Activated CD4-positive, alpha-beta memory T cell treated with anti-CD3 and anti-CD28 coated beads, Interleukin-2, amount 10 ng/mL, durations not matched to agents 7 days and 5 days (primary cell): ENCODE measurements at places on chromosomes 5 and 9.

- no peak for DNase-seq
Observed at GRCh38 chr5:158609333-158610050, 490.2 kb downstream of the EBF1 start.

GRCh38 chr9:2191609-2191972 is 176.4 kb downstream of the SMARCA2 start:
- DNase-seq, result no peak

DNA sequence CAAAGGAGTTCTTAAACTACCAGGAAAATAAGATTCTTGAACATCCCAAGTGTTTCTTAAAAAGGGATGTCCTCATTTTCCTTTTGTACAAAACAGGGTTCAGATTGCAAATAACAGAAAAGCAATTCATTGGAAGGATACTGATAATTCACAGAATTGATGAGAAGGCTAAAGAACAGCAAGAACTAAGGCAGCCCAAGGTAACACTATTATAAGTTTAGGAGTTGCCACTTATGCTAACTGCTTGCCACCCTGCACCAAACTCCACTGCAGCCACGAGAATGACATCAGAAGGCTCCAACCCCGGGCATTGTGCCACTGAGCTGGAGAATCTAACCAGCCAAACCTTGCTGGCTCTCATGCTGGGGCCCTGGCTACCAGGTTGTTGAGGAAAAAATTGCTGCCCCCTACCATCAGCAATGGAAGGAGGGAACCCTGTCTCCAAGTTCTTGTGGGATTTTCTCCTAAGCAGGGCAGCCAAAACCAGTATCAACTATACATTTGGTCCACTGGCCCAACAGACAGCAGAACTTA is 123.4 kb downstream of the ARL15 start:
- DNase-seq, result no peak

DNA sequence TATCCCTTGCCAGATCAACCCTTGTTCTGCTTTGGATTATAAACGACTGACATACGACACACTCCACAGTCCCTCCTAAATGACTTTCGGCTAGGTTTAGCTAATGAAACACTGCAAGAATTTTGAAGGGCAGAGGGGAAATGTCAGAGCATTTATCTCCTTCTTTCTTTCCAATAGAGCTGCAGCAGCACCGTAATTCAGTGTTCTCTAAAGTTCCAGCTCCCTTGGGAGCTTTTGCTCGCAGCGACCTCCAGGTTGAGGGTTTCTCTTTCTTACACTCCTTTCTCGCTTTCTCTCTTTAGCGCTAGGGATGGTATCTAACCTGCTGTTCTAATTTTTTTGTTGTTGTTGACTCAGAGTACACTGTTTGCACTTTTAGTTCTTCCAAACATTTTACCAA is 467.1 kb upstream of the ST8SIA4 start:
- no peak for DNase-seq

- DNase-seq, result no peak
Observed at GRCh38 chr9:71791875-71792274, 23.6 kb upstream of the CEMIP2 start.

DNA sequence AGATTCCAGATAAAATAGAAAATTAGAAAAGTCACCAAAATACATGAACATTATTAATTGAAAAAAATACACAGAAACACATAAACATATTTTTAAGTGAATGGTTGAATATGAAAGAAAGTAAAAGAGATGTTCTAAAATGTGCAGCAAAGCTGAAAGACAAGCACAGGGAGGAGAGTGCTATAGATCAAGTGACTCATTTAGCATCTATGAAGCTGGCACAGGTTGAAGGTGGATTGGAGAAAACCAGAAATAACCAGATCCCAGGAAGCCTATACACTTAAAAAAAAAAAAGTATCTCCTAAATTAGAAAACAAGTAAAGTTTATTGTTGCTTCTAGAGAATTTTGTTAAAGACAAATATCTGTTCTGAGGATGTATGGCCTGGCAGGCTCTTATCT is 338.9 kb downstream of the CDH12 start:
- DNase-seq, result no peak

- DNase-seq, result no peak
Observed at GRCh38 chr9:92983984-92984589, 36.8 kb downstream of the FGD3 start.

DNA sequence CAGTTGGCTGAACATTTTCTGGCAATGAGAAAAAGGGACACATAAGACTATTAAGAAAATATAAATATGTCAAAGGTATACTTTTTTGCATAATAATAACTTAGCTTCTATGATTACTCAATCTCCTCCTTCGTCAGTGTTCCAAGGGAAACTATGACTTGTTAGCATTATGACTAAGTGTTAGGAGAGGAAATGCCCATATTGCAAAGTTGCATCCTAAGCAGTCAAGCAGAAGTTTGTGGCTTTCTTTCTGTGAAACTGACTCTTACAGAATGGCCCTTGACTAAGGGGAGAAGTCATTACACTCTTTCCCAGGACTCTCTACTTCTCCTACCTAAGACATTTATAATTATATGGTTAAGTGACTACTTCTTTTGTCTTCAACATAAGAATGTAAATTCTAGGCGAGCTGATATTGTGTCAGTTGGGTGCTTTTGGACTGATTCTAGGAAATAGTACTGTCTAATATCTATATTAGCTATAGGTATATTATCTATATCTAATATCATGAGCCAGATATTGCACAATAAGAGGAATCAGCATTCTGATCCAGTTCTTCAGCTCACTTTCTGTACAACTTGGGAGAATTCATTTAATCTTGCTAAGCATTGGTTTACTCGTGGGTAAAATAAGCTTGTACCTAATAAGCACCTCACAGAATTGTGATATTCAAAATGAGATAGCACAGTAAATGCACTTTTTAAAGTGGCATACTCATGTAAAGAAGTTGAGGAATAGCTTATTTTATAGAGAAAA is 16.4 kb upstream of the SPINK6 start:
- no peak for DNase-seq

DNA sequence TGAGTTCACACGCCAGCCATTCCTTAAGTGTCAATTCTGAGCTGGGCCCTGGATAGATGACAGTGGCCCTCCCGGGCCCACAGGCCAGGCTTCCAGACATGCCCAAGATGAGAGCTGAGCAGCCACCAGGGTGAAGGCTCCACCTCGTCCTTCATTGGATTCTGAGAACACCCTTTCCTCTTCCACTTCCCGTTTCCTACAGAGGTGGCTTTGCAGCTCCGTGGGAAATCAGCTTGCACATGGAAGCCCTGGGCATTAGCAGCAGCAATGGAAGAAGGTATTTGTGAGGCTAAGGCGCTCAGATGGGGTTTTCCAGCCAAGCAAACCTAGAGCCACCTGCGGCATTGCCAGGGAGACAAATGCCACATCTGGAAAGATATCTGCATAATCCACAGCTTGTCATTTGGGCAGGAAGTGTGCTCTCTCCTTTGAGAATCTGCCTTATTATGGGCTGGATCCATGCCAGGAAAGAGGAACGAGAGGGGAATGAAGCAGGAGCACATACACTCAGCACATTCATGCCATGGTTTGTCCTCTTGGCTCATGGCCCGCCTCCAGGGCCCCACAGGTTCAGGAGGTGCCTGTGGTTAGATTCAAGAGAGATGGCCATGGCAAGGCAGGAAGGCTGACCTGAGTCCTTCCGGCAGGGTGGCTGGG is 34.1 kb downstream of the CFAP77 start:
- DNase-seq, result no peak

- DNase-seq, result no peak
Observed at GRCh38 chr9:38439291-38439915, 15.1 kb upstream of the IGFBPL1 start.

GRCh38 chr9:83144492-83144891 is 81.5 kb upstream of the RASEF start:
- no peak for DNase-seq

- DNase-seq, result no peak
Observed at GRCh38 chr9:126956917-126957686, 42.5 kb downstream of the RALGPS1 start.

- DNase-seq, result no peak
Observed at GRCh38 chr5:142626099-142626498, 59.8 kb downstream of the FGF1 start.
